ENCODE measurements at places on chromosomes 11 and 22.

GRCh38 chr22:35842954-35843353 lies 125.3 kb downstream of the APOL5 start:
- no peak for DNase-seq

GRCh38 chr11:69051381-69052342 lies 2.9 kb downstream of the TPCN2 start:
- DNase-seq: no peak

GRCh38 chr11:36165621-36166397 lies 123.4 kb downstream of the COMMD9 start:
- DNase-seq: no peak

DNA sequence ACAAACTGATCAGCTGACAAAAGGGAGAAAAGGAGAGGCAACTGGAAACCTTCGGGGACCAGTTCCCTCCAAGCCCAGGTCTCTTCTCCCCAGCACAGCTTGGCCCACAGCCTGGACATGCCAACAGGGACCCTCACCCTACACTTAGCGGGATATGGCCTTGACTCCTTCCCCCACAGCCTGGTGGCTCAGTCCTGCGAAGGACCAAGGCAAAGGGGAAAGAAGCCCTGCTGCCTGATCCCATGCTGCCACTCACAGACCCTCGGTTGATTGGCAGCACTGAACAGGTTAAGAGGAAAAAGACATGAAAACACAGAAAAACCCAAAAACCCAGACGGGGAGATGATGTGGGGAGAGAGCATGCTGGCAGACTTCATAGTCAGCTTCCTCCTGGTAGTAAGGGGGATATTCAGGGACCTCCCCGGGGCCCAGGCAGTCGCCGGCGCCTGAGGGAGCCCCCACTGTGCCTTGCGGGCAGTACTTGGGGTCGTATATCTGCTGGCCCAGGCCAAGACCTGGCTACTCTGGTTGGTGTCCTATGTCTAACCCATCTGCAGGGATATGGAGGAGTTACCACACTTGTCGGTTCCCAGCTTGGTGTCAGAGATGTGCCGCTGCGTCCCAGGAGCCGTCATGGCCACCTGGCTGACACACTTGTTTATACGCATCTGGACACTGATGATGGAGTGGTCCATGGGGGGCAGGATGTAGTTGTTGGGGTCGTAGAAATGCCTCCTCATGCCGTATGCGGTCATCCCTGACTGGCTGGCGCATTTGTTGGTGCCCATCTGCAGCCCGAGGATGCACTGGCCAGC lies 34.2 kb upstream of the HORMAD2 start:
- DNase-seq: no peak

All from activated T-helper 1 cell treated with Interleukin-2 at 50 U/mL for 16 hours (primary cell).